ENCODE measurements at places on chromosomes 13 and 19. TPM values are rescaled to one million over a fixed set of nuclear protein-coding genes. Genes with fewer than 3 reads are reported as not detected.

NAPSA gene
- 19.7 TPM for total RNA-seq

ZNF491 gene
- total RNA-seq, result 1.3 TPM

LIM2 gene
- total RNA-seq, result 0.93 TPM

TNNT1 gene
- total RNA-seq, result not detected

KIR2DL1 gene
- total RNA-seq, result 0.13 TPM

MBD3L3 gene
- total RNA-seq, result not detected

LILRB2 gene
- 0.42 TPM for total RNA-seq

VN1R4 gene
- not detected for total RNA-seq

SIGLEC5 gene
- total RNA-seq, result not detected

ANGPTL4 gene
- not detected for total RNA-seq

NEK5 gene
- not detected for total RNA-seq

CABP5 gene
- not detected for total RNA-seq

PDX1 gene
- not detected for total RNA-seq

FIZ1 gene
- 23.9 TPM for total RNA-seq

GPATCH1 gene
- 11.5 TPM for total RNA-seq

STXBP2 gene
- 80.5 TPM for total RNA-seq

TMEM150B gene
- total RNA-seq, result 0.53 TPM

CYP4F22 gene
- 0.71 TPM for total RNA-seq

RASL11A gene
- total RNA-seq, result 6.3 TPM

ZNF121 gene
- 90.2 TPM for total RNA-seq

ZNF628 gene
- total RNA-seq, result 8.3 TPM

ZNF546 gene
- 4.8 TPM for total RNA-seq

Data from CD8-positive, alpha-beta memory T cell (primary cell).